Thyroid gland (tissue), 4 donors: ENCODE measurements at places on chromosomes 1 and 21. TPM values are rescaled to one million over a fixed set of nuclear protein-coding genes. Genes with fewer than 3 reads are reported as not detected.

KIF14 gene
- total RNA-seq, result 0.42 TPM

GNG4 gene
- not detected for total RNA-seq

GNAT2 gene
- not detected for total RNA-seq

C1orf56 gene
- total RNA-seq, result 16.2 TPM

C1orf21 gene
- 30.6 TPM for total RNA-seq

FBXO42 gene
- 34.0 TPM for total RNA-seq

CDC7 gene
- 1.6 TPM for total RNA-seq
